ENCODE measurements at places on chromosomes 3 and 15. TPM values are rescaled to one million over a fixed set of nuclear protein-coding genes. Genes with fewer than 3 reads are reported as not detected.

DNA sequence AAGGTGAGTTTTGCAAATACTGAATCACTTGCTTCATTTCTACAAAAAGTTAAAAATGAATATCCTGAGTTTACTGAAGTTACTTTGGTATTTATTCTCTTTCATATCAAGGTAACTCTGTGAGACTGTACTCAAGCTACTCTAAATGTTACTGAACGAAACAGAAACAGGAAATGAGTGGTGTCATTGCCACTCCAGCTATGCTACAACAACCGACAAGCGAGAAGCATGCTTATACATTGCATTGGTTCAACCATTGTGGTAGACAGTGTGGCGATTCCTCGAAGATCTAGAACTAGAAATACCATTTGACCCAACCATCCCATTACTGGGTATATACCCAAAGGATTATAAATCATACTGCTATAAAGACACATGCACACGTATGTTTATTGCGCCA lies 313.2 kb upstream of the THBS1 start:
- no peak for DNase-seq

- no peak for DNase-seq
Observed at GRCh38 chr3:53181024-53181371, 20.0 kb downstream of the PRKCD start.

GRCh38 chr3:19342389-19342788 lies 194.1 kb downstream of the KCNH8 start:
- no peak for DNase-seq

DNA sequence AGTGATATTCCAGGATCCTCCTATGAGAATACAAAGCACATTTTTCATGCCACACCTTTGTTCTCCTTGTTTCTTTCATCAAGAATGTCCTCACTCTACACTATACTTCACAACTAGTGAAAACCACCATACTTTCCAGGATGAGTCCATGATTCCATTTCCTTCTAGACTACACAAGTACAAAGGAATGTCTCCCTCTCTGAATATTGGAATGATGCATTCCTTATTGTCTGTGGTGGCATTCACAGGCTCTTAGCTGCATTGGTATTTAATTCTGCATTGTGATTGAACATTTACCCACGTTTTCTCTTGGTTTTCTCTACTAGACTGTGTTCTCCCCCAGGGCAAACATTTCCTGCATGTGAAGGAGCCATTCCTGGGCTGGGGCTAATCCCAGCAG lies 217.5 kb downstream of the RAP2B start:
- DNase-seq, result no peak

DNA sequence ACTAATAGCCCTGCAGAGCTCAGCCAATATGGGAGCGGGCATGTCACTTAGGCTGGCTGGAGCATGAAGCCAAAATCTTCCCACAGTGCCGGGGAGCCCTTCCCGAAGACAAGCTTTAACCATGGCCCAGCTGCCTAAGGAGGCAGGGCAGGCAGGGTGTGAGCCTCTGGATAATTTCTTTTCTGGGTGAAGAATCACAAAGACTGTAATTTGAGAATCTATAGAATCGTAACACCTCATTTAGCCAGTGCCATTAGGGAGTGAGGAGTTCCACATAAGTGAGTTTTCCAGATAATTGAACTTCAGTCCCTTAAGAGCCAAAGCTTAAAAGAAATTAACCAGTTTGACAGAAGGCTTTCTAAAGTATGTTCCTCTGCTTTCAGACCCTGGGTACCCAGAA lies 40.2 kb upstream of the TLE3 start:
- no peak for DNase-seq

DNA sequence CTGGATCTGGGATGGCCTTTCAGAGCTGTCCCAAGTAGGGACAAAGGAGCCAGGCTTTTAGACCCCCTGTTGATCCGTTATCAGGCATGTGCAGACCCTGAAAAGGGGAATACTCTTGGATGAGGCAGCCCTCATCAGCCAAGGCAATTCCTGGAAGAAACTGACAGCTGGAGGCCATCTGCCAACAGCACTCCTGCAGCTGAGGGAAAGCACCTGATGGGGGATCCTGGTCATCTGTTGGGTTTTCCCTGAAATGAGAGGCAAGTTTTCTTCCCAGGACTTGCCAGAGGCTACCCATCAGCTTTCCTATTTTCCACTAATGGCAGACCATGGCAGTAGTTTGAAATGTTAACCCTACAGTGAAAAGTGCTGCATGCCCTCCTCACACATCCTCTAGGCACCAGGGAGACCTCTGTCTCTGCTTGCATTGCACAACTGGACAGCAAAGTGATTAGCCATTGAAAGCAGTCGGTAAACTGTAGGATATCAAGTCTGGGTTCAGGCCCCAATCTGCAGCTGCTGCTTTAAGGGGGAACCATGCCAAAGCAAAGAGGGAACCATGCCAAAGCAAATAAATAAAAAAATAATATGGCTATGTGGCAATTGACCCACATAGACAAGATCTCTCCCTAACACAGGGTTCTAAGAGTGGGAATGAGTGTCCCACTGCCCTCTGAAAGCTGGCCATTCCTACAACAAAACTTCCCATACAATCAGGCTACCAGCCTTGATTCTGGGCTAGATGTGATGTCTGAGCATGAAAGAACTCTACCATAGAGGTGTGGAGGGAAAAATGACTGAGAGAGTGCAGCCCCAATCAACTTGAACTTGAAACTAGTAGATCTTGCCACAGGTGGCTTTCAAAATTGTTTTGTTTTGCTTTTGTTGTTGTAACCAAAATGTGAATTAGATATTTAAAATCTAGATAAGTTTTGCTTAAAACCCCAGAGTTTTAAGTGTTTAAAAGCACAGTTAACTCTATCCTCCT lies 232.0 kb upstream of the STT3B start:
- DNase-seq, result no peak

- DNase-seq, result peak; percentile 66
Observed at GRCh38 chr3:139534455-139534812, 5.1 kb downstream of the RBP1 start.

DNA sequence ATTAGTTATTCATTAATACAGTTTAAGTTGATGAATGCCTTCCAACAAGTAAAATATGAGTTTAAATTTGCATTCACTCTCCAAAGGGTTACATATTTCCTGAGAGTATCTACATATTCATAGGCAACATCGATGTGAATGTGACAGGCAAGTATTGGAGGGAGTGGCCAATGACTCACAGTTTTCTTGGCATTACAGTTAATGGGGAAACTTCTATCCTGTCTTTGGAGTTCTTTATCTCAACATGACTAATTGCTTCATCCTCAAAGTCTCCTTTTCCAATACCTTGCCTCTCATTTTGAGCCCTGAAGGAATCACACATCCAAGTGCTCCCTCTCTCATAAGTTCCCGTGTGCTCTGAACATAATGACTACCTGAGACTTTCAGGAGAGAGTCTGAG lies 439.7 kb upstream of the FRG2C start:
- DNase-seq, result no peak

- DNase-seq, result no peak
Observed at GRCh38 chr15:30973379-30973778, 18.0 kb downstream of the MTMR10 start.

DNA sequence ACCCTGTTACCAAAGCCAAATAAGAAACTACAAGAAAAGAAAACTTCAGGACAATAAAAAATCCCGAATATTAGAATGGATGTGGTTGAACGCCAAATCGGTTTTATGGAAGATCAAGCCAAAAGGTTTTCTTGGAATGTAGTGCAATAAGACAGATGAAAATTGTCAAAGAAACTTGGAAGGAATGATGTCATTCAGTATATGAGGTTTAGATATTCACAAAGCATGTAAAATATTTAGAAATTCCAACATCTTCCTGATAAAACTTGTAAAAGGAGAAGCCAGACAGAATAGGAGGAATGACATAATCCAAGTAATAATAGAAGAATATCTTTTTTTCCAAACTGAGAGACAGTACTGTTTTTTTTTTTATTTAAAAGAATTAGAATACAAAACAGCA lies 130.3 kb upstream of the ZPLD1 start:
- no peak for DNase-seq

DNA sequence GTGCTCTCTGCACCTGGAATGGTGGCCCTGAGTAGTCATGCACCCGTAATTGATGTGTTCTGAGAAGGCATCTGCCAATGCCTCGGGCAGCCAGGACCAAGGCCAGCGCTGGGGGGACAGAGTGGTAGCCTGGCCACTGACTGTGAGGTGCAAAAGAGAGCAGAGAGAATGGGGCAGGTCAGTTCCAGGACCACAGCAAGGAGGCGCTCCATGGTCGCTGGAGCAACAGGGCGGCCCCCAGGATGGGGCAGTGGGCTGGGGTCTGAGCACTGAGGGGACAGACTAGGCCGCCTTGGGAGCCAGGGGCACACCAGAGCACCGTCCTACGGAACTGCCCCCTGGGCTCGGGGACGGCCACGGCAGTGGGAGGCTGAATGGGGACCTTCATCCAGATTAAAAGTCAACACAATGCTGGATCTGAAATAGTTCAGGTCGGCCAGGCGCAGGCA lies 48.3 kb upstream of the IQSEC1 start:
- no peak for DNase-seq

DNA sequence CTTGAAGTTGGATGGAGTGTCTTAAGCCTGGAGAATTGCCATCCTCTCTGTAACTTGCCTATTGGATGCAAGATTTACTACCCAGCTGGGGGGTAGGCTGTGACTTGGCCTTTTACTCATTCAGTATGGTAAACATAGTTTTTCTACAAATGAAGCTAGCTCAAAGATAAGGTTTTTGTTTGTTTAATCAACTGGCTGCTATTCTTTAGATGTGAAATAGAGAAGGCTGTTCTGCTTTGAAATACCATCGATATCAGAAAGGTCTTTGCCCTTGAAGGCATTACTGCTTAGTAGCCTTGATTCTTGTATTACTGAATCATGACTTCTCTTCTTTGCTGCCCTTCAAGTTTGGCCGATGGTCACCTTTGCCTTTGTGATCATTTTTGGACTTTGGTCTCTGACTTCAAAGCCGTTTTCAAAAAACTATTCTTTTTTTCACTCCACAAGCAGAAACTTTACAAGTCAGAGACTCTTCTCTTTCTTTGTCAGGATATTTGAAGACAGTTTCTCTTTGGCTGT lies 83.1 kb downstream of the GAP43 start:
- no peak for DNase-seq

- no peak for DNase-seq
Observed at GRCh38 chr3:170089862-170090600, 52.2 kb downstream of the GPR160 start.

GRCh38 chr3:39192490-39193092 lies at the start of gene XIRP1:
Gene XIRP1, minus strand, starts transcription at chr3:39192595. Its CDS starts 3,150 bp downstream, at chr3:39189445.
- no peak for DNase-seq

DNA sequence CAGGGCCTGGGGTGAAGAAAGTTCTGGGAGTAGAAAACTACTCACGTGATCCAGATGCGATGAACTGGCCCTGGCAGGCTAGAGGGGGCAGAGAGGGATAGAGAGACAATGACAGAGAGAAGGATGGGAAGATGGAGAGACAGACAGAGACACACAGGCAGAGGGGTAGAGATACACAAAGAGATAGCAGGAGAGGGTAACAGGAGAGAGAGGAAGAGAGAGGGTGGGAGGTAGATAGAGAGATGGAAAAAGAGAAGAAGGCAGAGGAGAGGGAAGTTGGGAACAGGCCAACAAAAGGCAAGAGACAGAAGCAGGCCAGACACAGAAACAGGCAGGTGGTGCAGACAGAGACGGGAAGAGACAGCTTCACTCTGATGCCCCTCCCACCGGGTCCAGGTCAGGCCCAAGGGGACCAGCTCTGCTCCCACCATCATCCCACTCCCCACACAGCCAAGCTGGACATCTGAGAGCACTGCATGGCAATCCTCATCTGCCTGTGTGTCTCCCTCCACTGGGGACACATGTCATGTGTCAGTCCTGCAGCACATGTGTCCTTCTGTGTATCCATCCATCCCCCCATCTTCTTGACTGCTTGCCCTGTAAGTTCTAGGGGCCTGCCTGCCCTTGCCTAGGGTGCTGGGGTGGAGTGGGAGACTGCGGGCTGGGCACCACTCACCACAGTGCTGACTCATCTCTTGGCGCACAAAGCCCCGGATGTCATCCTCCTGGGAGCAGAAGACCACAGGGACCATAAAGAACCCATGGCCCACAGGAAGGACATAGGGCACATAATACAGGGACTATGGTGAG lies 2.2 kb upstream of the UCN2 start:
- no peak for DNase-seq

- no peak for DNase-seq
Observed at GRCh38 chr3:73148682-73149081, 87.2 kb downstream of the EBLN2 start.

- DNase-seq, result no peak
Observed at GRCh38 chr15:25171856-25172687, 217.3 kb downstream of the SNRPN start.

DNA sequence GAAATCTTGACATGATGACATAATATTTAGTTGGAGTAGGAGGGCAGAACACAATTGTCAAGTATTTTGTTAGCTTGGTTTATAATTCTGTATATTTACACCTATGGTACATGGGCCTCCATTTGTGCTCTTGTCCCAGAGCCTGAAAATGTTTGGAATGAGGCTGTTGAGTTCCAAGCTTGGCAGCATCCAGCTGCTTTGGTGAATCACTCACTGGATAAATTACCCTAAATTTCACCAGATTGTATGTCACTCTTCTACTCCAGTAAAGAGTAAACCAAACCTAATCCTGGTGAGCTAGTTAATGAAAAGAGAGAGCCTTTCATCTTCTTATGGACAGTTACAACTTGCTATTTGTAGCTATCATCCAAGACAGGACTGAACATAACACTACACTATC lies 928.7 kb downstream of the DIPK2A start:
- DNase-seq, result no peak

- DNase-seq, result no peak
Observed at GRCh38 chr3:123375014-123375940, 73.6 kb downstream of the ADCY5 start.

GRCh38 chr15:54521206-54521605 lies 543.0 kb downstream of the UNC13C start:
- no peak for DNase-seq

DNA sequence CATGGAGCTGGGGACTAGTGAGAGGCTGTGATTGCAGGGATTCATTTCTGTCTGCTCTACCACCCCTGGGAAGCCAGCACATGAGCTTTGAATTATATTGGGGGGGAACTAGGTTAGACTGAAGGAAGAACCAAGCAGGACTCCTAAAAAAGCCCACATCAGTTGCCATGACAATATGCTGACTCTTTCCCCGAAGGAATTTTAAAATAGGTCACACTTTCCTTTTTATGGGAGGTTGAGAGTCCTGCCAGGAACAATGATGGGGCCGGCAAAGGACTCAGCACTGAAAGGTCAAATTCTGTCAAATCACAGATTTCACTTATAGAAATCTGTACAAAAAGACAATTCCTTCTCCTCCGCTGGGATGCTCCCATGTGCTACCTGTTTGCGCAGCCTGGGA lies 130.8 kb downstream of the ZNF621 start:
- no peak for DNase-seq

Gene PLIN1
- 2,292 TPM for total RNA-seq

Gene DPPA2
- total RNA-seq, result not detected

Gene MAP3K13
- total RNA-seq, result 34.7 TPM

Gene RLBP1
- not detected for total RNA-seq

Gene SEMA6D
- total RNA-seq, result 10.5 TPM

Gene CLPX
- total RNA-seq, result 51.8 TPM
